ENCODE measurements at places on chromosomes 16 and 17. TPM values are rescaled to one million over a fixed set of nuclear protein-coding genes. Genes with fewer than 3 reads are reported as not detected.

DNA sequence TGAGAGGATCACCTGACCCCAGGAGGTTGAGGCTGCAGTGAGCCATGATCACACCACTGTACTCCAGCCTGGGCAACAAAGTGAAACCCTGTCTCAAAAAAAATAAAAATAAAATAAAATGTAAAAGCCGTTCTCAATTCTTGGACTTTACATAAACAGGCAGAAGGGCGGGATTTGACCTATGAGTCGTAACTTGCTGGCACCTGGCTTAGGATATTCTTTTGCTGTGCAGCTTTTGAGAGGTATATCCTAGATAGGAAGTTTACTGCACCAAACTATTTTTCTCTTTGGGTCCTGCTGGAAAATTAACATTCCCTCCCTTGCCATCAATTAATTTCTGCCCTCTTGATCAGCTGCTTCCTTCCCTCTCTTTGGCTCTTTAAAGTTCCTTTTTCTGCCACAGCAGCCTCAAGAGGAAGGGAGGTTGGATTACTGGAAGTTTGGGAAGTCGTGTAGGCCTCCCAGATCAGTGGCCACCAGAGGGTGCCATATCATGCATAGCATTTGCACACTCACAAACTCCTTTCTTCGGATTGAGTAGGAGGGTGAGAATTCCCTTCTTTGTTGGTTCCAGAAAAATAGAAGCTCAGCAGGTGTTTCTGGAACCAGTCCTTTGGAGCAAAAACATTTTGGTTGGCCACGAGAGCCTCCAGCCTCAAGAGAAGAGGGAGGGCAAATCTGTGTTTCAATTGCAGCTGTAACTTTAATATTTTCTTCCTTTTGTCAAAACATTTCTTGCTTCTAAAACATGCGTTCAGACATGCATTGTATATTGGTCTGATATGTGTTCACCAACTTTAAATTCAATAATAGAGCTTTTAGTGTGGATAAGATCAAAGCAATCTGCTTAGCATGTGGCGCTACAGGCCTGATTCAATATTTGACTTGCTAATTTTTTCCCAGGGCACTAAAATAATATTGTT, 147.3 kb downstream of the CCDC182 start:
- DNase-seq: peak; percentile 74
- H3K36me3 ChIP-seq: no peaks in the 10 kb centered on the region
- no peak overlapping the region for H3K27ac ChIP-seq

- no peak overlapping the region for H3K4me3 ChIP-seq
- no peaks in the 10 kb centered on the region for H3K27me3 ChIP-seq
- no peaks in the 10 kb centered on the region for H3K4me1 ChIP-seq
Observed at GRCh38 chr16:48446534-48446920, 61.3 kb upstream of the SIAH1 start.

HASPIN gene
- total RNA-seq: not detected

GRCh38 chr16:5062051-5062450, 3.7 kb downstream of the C16orf89 start:
- H3K4me1 ChIP-seq: no peaks in the 10 kb centered on the region
- no peaks in the 10 kb centered on the region for H3K27me3 ChIP-seq
- no peak for DNase-seq

DNA sequence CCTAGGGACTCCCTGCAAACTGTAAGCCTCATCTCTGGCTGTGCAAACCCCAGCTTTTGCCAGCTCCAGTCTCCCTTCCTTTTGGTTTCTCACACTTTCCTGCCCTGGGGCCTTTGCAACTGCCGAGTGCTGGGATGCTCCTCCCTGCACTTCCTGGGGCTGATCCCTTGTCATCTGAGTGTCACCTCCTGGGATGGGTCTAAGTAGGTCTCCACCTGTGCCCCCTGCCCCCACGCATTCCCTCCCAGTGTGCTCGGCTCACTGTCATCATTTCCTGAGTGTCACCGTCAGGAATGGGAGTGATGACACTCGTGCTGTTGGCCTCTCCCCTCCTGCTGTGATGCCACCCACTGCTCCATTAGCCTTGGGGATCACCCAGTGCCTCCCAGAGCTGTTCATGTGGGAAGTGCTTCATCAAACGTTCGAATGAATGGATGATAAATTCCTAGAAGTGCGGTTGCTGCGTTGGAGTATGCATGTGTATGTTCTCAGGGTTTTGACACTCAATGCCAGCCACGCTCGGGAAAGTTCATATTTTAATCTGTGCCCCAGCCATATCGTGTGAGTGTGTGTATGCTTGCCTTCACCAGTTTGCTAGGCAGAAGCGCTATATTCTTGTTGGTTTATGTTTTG, 189.9 kb downstream of the NTN1 start:
- H3K36me3 ChIP-seq: no peaks in the 10 kb centered on the region
- no peak for DNase-seq
- H3K4me1 ChIP-seq: no peaks in the 10 kb centered on the region
- H3K27me3 ChIP-seq: no peaks in the 10 kb centered on the region
- no peak overlapping the region for H3K27ac ChIP-seq
